ENCODE measurements at places on chromosomes 12 and 14.
A peak's percentile ranks its signal among the peaks of the same experiment; 100 is the strongest.

GRCh38 chr12:54601841-54602240, 13.4 kb upstream of the PPP1R1A start:
- H3K36me3 ChIP-seq: no peaks in the 10 kb centered on the region
- H3K4me1 ChIP-seq: no peaks in the 10 kb centered on the region
- no peaks in the 10 kb centered on the region for H3K27me3 ChIP-seq
- no peak overlapping the region for H3K4me3 ChIP-seq
- no peak overlapping the region for H3K27ac ChIP-seq

DNA sequence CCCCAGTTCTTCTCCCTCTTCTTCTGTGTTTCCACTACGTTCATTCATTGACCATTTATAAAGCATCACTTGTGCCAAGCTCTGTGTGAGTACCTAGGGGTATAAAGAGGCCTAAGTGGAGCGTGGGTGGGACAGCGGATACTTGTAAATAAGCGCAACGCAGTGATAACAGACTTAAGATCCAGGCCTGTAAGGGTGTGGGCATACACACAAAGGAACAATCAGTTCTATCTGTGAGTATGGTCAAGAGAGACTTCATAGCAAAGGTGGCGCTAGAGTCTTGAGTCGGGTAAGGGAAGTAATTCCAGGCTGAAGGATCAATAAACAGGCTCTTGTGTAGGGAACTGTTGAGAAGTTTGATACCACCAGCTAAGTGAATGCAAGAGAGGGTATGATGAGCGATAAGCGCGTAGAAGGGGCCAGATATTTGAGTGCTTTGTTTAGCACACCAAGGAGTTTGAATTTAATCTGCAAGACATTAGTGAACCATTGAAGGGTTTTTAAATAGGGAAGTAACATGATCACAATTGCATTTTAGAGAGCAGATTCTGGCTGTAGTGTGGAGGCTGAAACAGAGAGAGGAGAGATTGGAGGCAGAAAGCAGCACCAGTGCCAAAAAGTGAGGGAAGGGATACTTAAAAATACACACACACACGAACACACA, 1.0 kb upstream of the GXYLT1 start:
- peaks cover 2% of the 10 kb centered on the region for H3K4me1 ChIP-seq
- no peak overlapping the region for H3K4me3 ChIP-seq
- no peaks in the 10 kb centered on the region for H3K36me3 ChIP-seq
- peaks cover 3% of the 10 kb centered on the region for H3K27me3 ChIP-seq
- H3K27ac ChIP-seq: no peak overlapping the region

GRCh38 chr12:47066278-47067025, 13.0 kb upstream of the PCED1B start:
- H3K4me3 ChIP-seq: no peak overlapping the region
- peaks cover 2% of the 10 kb centered on the region for H3K4me1 ChIP-seq
- no peaks in the 10 kb centered on the region for H3K27me3 ChIP-seq
- H3K36me3 ChIP-seq: no peaks in the 10 kb centered on the region

DNA sequence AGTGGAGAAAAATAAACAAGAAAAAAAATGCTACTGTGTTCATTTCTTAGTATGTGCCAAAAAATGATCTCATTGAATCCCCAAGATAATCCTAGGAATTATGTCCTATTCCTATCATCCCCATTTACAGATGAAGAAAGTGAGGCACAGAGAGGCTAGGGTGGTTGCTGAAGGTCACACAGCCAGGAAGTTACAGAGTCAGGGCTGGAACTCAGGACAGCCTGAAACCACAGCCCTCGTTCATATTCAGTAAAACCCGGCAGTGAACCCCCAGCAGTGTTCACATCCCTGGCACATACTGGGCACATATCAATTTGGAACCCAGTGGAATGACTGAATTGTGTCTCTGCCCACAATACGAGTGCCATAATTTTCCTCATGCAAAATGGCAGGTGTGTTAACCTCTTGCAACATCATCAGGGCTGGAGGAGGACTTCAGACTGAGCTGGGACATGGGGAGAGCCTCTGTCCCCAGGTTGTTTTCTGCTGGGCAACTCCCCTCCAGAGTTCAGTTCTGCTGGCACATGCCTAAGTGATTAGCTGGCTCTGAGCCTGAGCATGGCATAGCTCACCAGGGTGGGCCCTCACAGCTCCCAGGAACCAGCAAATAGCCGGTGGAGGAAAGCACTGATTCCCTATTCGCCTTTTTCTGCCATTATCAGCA, 2.0 kb upstream of the PPP1CC start:
- no peak for DNase-seq
- H3K4me1 ChIP-seq: peaks cover 4% of the 10 kb centered on the region
- H3K36me3 ChIP-seq: no peaks in the 10 kb centered on the region
- no peak overlapping the region for H3K27ac ChIP-seq
- no peaks in the 10 kb centered on the region for H3K27me3 ChIP-seq
- H3K4me3 ChIP-seq: no peak overlapping the region

GRCh38 chr12:46219877-46220655, 48.8 kb downstream of the SLC38A1 start:
- H3K4me3 ChIP-seq: no peak overlapping the region
- peaks cover 8% of the 10 kb centered on the region for H3K36me3 ChIP-seq
- H3K27me3 ChIP-seq: no peaks in the 10 kb centered on the region
- no peaks in the 10 kb centered on the region for H3K4me1 ChIP-seq
- no peak for DNase-seq

DNA sequence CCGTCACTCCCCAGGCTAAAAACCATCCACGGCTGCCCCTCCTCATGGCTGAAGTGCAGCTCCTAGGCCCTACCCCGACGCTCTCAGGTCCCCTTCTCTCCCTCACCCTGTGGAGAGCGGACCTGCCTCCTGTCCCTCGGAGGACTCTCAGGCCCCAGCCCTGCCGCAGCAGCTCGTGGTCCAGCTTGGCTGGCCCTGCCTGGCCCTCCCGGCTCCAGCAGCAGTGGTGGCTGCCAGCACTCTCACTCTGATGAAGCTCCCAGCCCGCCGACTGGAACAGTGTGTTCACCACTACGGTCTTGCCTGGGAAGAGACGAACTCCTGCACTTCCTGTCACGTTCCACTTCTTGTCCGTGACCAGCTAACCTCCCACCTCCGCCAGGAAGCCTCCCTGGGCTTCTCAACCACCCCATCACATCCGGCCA, 11.1 kb downstream of the BAG5 start:
- no peak for DNase-seq
- no peak overlapping the region for H3K27ac ChIP-seq
- no peak overlapping the region for H3K4me3 ChIP-seq
- H3K36me3 ChIP-seq: no peaks in the 10 kb centered on the region
- peaks cover 3% of the 10 kb centered on the region for H3K4me1 ChIP-seq

- H3K36me3 ChIP-seq: no peaks in the 10 kb centered on the region
- H3K4me3 ChIP-seq: no peak overlapping the region
- no peak overlapping the region for H3K27ac ChIP-seq
Measured at GRCh38 chr14:64340560-64341196, 46.5 kb upstream of the ESR2 start.

DNA sequence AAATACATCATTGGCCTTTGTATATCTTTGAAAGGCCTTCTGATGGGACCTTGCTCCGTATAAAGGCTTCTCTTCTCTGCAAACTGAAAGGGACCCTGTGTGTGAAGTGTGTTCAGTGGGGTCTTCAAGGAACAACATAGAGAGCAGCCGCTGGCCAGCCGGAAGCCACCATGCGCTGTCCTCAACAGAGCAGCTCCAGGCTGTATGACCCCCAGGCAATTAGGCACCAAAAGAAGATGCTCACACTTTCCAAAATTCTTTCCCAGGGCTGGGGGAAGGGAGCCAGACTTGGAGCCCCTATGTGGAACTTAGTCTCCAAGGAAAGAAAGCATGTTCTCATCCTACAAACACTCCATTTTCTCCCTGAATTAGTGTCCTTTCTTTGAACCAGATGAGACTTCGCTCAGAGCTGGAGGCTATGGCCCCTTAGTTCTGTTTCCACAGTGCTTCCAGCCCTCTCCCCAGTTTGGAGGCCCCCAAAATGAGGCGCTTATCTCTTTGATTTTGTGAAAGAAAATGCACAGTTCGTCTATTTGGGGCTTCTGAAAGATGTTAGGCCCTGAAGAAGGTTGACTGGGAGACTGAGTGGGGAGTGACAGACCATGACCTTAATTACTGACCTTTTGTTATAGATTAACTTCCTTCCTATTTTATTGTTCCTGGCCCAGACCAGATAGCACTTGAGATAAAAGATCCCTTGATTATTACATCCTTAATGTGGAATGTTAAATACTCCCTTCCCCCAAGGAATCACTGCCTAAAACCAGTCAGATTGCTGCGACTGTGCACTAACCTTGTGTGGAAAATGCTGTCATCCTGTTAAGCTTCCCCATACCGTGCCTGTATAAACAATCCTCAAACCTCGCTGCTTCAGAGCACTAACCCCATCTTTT, 128.3 kb upstream of the FGD4 start:
- H3K36me3 ChIP-seq: no peaks in the 10 kb centered on the region
- 0 out of 2 replicates have a peak, but pooled peaks cover 2% of the 10 kb centered on the region for H3K4me1 ChIP-seq

- H3K27ac ChIP-seq: no peak overlapping the region
- H3K4me1 ChIP-seq: no peaks in the 10 kb centered on the region
- no peak for DNase-seq
- H3K27me3 ChIP-seq: no peaks in the 10 kb centered on the region
Measured at GRCh38 chr14:64174922-64175782, 119.0 kb downstream of the ESR2 start.

- H3K36me3 ChIP-seq: no peaks in the 10 kb centered on the region
- peaks cover 2% of the 10 kb centered on the region for H3K4me1 ChIP-seq
- no peak overlapping the region for H3K4me3 ChIP-seq
- H3K27ac ChIP-seq: no peak overlapping the region
Measured at GRCh38 chr12:49980501-49981349, 8.0 kb downstream of the AQP6 start.

DNA sequence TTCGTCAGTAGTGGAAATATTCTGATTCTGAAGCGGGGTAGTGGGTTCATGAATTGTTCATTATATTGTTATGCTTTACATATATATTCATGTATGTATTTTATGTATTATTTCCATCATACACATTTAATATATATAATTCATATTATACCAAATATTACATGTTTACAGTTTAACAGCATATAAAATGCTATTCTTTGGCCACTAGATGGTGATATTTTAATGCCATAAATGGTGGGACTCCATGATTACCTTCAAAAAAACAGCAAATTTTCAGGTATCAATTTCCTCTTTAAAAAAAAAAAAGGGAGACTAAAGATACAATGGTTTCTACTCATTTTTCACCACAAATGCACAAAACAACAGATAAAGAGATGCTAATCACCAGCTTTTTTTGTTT, 41.0 kb downstream of the BDKRB1 start:
- H3K4me3 ChIP-seq: no peak overlapping the region
- H3K36me3 ChIP-seq: no peaks in the 10 kb centered on the region
- H3K27ac ChIP-seq: no peak overlapping the region
- no peaks in the 10 kb centered on the region for H3K27me3 ChIP-seq
- no peak for DNase-seq

- no peak overlapping the region for H3K27ac ChIP-seq
- no peaks in the 10 kb centered on the region for H3K4me1 ChIP-seq
- no peaks in the 10 kb centered on the region for H3K36me3 ChIP-seq
- DNase-seq: no peak
- no peaks in the 10 kb centered on the region for H3K27me3 ChIP-seq
Measured at GRCh38 chr12:106051853-106052531, 86.8 kb downstream of the NUAK1 start.

DNA sequence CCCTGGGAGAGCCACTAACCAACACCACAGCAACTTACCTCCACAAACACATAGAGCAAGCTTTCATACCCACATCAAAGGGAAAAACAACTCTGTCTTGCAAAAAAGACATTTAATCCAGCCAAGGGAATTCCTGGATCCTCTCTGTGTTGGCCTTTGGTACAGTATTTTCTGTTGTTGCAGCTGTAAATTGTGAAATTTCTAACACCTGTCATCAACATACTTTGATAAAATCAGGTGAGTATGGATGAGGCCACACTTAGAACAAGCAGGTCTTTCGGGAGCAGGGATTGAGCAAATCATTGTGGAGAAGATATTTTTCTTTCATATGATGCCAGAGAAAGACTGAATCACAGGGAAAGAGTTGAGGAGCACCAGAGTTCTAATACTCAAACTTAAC, 89.3 kb downstream of the SPTSSA start:
- no peak overlapping the region for H3K27ac ChIP-seq
- H3K36me3 ChIP-seq: no peaks in the 10 kb centered on the region
- no peak for DNase-seq
- no peak overlapping the region for H3K4me3 ChIP-seq
- no peaks in the 10 kb centered on the region for H3K4me1 ChIP-seq

GRCh38 chr12:55642267-55642666, 5.6 kb downstream of the OR10P1 start:
- no peak overlapping the region for H3K27ac ChIP-seq
- no peak overlapping the region for H3K4me3 ChIP-seq
- H3K4me1 ChIP-seq: no peaks in the 10 kb centered on the region

GRCh38 chr12:48818831-48819590, 715 bp downstream of the CACNB3 start:
- peak overlapping the region; percentile 54 for H3K4me3 ChIP-seq
- H3K36me3 ChIP-seq: no peaks in the 10 kb centered on the region
- no peak overlapping the region for H3K27ac ChIP-seq
- DNase-seq: no peak
- peaks cover 21% of the 10 kb centered on the region for H3K27me3 ChIP-seq

- peaks cover 2% of the 10 kb centered on the region for H3K36me3 ChIP-seq
- H3K4me3 ChIP-seq: no peak overlapping the region
- no peaks in the 10 kb centered on the region for H3K27me3 ChIP-seq
- H3K27ac ChIP-seq: no peak overlapping the region
- H3K4me1 ChIP-seq: peaks cover 16% of the 10 kb centered on the region
Measured at GRCh38 chr12:113860950-113861349, 105.2 kb downstream of the RBM19 start.

- no peak overlapping the region for H3K27ac ChIP-seq
- no peaks in the 10 kb centered on the region for H3K36me3 ChIP-seq
- no peaks in the 10 kb centered on the region for H3K4me1 ChIP-seq
- no peak for DNase-seq
- H3K4me3 ChIP-seq: no peak overlapping the region
- H3K27me3 ChIP-seq: no peaks in the 10 kb centered on the region
Measured at GRCh38 chr12:113658006-113658655, 186.5 kb upstream of the LHX5 start.
